Urothelium cell line (cell line): ENCODE measurements at places on chromosomes 3 and 15.

GRCh38 chr15:42137461-42138261 lies 18.8 kb downstream of the PLA2G4F start:
- peak; percentile 56 for DNase-seq

- no peak for DNase-seq
These were observed 8.9 kb downstream of the GYG1 start for GRCh38 chr3:149000206-149000745.

- DNase-seq = no peak
These were observed 135.1 kb downstream of the KCNMB2 start for GRCh38 chr3:178671377-178671776.

DNA sequence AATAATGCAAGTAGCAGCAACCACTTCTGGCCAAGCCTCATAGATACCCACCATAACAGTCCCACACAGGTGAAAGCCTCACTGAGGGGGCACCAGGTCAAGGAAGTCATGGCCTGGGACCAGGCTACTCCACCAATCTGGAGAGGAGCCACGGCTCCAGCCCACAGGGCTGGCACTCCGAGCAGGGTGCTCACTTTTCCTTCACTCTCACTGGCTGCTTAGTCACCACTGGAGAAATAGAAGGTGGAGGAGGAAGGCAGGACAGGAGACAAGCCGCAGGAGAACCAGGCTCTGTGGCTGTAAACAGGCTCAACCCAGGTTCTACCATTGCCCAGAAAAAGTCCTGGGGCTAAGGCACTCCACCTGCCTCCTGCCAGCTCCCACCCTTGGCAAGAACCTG lies 1.2 kb downstream of the USP19 start:
- DNase-seq = no peak
